ENCODE measurements at places on chromosomes 5 and 9.

GRCh38 chr9:95053611-95054570, 263.6 kb downstream of the FANCC start:
- no peak for DNase-seq

DNA sequence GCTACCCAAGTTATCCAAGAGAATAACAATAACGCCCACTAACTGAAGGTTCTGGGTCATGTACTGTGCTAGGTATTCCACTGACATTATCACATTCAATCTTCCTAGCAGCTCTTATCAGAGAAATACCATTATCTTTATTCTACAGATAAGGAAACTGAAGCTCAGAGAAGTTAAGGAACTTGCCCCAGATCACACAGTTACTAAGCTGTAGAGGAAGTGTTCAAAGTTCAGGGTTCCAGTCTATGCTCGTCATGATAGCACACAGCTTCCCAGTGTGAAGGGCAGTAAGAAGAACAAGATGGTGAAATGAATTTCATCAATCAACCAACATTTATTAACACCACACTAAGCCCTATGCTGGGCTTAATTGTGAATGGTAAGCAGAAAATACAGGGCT, 29.6 kb downstream of the ELOVL7 start:
- DNase-seq, result no peak

- DNase-seq, result no peak
These were observed 64.7 kb upstream of the GRAMD2B start for GRCh38 chr5:126358525-126358924.

- DNase-seq, result no peak
These were observed 4.1 kb upstream of the CERCAM start for GRCh38 chr9:128416432-128417019.

- DNase-seq, result no peak
These were observed 2.0 kb downstream of the BASP1 start for GRCh38 chr5:17219469-17219868.

Measured in ACHN (cell line).